Fibroblast of gingiva (primary cell): ENCODE measurements at places on chromosomes 2 and 18.

DNA sequence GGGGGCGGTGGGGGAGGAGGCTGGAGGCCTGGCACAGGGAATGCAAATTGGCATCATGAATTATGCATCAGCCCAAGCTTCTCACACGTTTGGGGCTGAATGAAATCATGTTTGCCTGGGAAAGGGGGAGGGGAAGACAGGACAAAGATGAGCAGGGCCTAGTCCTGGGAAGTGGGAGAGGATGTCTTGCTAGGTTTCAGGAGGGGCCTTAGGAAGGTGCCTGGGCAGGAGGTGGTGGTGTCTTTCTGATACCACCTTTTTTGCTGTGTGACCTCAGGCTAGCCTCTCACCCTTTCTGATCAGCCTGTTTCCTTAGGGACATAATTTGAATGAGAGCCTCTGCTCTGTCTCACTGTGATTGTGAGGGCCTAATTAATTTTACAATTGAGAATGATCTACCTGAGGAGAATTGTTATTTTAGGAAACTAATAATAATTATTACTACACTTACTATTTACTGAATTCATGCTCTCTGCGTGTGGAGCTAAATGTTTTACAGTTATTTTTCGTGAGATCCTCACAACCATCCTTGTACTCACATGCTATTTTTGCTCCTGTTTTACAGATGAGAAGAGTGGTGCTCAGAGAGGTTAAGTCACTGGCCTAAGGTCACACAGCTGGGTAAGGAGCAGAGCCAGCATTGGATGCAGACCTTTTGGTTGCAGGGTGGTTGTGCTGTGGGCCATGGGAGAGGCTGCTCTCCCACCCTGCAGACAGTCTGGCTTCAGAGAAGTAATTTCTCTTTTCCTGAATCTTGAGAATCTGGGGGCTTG, 39.6 kb downstream of the INHBB start:
- DNase-seq, result no peak

GRCh38 chr2:114237331-114237730, 205.1 kb upstream of the DPP10 start:
- DNase-seq, result no peak

GRCh38 chr2:232860593-232861241, 9.3 kb upstream of the SNORC start:
- no peak for DNase-seq

DNA sequence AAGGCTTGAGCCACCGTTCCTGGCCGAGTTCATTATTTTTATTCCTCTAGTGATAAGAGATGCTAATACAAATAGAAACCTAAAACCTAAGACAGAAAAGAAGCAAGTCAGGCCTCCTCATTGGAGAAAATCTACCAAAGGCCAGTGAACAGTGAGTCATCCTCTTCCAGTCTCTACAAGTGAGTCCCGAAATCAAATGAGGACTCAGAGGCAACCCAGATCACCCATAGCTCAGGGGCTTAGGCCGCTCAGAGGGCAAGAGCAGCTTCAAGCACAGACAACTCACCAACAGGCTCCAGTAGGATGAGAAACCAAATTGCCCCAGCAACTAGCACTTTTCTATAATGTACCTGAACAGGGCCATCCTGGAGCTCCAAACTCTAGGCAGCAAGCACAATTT, 42.7 kb upstream of the ACMSD start:
- no peak for DNase-seq

DNA sequence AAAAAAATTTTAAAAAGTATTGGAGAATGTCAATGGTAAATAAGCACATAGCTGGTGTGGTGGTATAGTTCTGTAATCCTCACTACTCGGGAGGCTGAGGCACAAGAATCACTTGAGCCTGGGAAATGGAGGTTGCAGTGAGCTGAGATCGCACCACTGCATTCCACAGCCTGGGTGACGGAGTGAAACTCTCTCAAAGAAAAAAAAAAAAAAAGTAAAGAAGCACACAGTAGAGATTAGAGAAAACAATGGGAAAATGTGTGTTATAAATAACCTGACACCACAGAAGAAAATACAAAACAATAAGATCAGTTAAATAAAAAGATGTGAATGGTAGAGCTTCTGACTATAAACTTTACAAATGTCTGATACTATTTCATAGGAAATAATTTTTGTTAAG, 163.7 kb upstream of the WDSUB1 start:
- no peak for DNase-seq

DNA sequence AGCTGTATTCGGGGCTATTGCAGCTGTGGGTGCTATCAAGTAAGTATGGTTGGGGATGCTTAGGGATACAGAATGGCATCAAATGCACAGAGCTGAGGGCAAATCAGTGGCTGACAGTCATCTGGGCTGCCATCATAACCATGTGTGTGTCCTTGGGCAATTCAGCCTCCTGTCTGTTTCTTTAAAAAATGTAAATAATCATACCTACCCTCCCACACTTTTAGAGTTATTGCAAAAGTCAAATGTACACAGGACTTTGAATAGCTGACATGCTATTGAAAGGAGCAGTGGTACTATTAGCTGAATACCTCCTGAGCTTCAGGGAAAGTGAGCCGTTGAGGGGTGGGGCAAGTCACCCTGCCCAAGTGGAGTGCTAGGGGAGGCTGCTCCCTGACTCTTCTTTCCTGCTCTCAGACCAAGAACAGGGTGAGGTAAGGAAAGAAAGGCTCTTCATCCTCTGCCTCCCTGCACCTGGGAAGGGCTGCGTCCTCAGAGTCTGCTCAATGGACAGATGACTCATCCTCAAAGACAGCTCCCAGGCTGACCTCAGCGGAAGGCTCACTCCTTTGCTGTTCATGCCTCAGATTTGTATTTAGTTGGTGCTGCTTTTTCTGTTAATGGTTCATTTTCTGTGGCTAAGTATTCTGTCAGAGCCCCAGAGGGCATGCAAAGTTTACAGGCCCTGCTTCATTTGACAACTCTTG, 54.9 kb upstream of the BZW1 start:
- peak; percentile 20 for DNase-seq

DNA sequence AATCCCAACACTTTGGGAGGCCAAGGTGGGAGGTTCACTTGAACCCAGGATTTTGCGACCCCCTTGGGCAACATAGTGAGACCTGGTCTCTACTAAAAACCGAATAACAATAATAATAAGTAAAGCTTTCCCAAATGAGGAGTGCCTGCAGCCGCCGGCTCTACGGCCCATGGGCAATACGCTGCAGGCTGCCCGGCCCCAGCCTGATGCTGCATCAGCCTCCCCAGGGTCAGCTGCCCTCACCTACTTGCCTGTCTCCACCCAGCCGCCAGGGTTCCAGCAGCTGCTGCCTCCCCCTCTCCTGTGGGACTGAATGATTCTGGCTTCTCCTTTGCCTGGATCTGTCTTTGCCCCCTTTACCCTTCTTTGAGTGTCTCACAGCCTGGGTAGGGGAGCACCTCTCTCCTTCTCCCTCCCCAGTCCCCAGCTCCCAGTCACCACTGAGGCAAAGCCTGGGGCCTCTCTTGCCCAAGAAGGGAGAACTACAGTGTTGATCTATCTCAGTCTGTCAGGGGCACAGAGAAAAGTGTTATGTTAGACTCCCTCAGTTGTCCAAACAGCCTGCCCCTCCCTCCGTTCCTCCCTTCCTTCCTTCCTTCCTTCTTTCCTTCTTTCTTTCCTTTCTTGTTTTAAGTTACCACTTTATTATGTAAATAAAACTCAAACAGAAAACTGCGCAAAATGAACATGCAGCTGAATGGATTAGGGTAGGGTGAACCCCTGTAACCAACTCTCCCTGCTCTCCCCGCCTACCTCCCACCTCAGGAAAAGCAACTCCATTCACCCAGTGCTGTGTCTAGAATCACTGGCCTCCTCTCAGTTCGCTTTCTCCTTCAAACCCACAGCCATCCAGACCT, 38.2 kb upstream of the NPAS2 start:
- DNase-seq, result no peak

DNA sequence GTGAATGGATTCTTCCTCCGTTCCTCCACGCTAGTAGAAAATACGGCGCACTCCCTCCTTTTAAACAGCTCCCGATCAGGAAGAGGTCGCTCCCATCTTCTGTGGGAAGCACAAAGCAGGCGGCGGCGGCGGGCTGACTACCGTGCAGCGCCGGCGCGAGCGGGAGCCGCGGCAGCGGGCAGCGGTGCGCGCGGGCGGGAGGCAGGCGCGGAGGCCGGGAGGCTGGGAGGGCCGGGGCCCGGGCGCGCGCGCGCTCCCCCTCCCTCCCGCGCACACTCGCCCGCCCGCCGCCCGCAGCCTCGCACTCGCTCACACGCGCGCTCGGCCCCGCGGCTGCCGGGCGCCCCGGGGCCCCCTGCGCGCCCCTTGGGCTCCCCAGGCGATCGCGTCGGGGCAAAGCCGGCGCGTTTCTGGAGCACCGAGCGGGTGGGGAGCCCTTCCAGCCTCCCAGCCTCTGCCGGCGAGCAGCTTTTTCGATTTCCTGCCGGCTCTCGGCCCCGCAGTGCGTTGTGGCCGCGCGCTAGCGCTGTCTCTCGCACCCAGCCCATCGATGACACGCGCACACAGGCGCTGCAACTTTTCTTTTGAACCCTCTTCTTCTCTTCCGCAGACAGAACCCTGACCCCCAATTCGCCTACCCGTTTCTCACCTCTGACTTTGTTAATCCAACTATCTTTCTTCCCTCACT, at the start of gene SLC8A1:
SLC8A1 (minus strand) TSS at position 173 of the 688 bp plus-strand sequence.
- peak; percentile 42 for DNase-seq

GRCh38 chr2:128282246-128282975, 36.3 kb downstream of the HS6ST1 start:
- DNase-seq, result no peak

- DNase-seq, result no peak
Observed at GRCh38 chr2:155062250-155062921, 363.9 kb downstream of the KCNJ3 start.

DNA sequence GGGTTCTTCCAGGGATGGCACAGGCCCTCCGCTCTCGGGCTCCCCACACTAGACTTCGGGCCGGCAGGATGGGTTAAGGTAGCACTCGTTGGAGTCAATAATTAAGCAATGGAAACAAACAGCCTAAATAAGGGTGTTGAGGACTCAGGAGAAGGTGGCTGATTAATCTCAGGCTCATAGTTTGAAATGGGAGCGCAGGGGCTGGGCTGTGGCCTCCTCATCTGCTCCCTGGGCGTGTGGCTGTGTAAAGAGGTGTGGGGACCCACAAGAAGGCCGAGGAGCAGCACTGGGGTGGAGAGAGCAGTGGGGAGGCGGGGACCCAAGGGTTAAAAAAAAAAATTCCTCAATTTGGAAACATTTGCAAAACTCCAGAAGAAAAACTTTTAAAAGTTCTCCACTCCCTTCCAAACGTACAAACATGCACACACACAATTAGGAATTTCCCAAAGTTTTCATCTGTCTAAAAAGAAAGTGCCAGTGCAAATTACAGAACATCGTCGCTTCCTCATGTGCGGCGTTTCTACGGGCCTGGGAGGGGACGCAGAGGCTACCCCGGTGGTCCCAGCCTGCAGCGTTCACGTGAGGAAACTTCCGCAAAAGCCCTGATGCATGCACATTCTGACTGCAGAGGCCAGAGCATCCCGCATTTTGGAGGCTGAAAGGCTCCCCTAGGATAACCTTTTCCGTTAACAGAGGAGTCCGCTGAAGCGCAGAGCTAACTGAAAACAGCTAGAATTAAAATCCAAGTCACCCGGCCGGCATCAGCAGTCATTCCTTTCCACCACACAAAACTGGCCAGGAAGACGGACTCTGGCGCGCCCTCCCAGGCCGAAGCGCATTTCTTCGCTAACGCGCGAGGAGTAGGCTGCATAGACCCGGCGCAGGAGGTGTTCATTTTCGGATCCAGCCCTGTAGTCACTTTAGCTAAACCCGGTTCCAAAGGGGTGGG, 1.0 kb upstream of the TUBB6 start:
- DNase-seq, result peak; percentile 73

DNA sequence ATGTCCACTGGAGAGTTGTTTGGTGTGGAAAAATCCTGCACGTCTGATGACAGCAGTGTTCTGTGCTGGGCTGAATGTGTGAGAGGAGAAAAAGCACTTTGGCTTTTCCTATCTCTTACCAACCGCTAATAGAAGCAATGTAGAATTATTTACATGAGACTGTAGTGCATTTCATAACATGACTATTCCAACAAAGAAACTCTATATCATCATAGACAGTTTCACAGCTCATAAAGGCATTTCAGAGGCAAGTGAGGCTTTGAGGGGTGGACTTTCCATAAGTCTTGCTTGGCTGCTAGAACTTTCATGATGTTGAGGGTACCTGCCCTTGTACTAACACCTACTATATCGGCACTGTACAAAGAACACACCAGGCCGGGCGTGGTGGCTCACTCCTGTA, 345.1 kb upstream of the RAB12 start:
- no peak for DNase-seq

DNA sequence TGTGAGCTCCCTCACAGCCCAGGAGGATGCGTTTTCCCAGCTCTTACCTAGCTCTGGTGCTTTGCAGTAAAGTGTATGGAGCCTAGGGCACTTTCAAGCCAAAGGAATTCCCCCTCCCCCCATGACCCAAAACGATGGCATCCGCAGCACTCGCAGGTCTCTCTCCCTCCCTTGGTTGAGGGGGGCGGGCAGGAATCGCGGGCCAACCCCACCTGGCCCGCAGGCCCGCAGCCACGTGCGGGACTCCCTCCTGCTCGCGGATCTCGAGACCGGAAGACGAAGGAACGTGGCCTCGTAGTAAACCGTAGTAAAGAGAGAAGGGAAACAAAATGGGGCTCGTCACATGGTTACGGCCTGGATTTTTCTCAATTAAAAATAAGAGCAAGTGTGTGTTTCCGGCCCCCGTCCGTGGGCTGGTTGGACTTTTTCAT, 8.5 kb downstream of the IRS1 start:
- DNase-seq, result peak; percentile 57

GRCh38 chr2:170362871-170363631, 185.1 kb downstream of the MYO3B start:
- peak; percentile 6 for DNase-seq

DNA sequence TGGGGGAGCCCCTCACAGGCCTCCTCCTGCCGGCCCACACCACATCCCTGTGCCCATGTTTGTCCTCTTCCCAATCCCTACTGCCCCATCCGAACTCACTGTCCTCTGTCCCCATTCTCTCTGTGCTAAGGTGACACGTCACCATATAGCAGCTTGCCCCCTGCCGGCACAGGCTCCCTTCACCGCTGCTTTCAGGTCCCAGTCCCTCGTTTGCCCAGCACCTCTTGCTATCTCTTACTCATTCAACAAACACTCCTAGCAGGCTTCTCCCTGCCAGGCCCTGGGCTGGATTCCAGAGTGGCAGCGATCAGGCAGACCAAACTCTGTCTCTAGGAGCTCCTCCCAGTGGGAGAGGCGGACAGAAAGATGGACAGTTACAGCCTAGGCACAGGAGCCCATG, 74.3 kb downstream of the TFCP2L1 start:
- no peak for DNase-seq

DNA sequence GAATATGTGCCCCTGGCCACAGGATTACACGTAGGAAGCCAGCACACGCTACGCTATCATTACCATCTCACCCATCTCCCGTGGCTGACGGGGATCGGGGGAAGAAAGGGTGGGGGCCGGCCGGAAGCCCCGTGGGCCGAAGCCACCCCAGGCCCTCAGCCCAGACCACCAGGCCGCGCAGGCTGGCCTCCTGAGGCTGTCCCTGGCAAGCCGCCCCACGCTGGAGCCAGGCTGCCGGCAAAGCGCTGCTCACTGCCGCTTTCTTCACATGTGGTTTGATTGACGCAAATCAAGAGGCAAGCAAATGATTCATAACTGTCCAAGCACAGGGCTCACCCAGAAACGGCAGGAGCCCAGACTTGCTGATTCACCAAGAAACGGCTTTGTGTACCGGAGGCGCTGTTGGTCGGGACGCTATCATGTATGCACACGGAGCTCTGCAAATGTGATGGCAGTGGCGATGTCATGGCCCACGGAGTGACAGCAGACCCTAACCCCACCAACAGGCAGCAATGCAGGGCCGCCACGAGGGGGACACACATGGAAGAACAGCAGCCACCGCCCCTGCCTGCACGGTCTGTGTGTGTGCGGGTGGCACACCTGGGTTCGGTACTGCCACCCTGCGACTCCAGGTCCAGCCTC, 125.7 kb downstream of the HDAC4 start:
- DNase-seq, result peak; percentile 99

- no peak for DNase-seq
Observed at GRCh38 chr2:226862623-226863022, 26.8 kb downstream of the RHBDD1 start.
